SK-N-SH treated with all-trans-retinoic acid at 6 μM for 48 hours (cell line): ENCODE measurements at places on chromosomes 3 and 15.

DNA sequence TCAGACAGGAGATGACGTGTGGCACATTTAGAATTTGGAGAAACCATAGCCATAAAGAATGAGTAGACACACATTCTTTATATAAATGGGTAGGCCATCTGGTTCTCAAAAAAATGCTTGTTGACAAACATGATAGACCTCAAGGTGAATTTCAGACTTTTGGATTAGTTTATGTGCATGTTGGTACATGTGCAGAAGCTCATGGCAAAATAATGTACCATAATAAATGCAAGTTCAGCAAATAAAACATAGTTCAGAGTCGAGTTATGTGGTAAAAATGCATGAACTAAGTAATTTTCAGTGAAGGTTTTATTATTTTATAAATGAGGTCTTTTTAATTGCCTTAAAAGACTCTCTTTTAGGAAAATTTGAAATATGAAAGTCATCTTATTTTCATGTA is 24.6 kb downstream of the EEFSEC start:
- no peak for ATAC-seq

DNA sequence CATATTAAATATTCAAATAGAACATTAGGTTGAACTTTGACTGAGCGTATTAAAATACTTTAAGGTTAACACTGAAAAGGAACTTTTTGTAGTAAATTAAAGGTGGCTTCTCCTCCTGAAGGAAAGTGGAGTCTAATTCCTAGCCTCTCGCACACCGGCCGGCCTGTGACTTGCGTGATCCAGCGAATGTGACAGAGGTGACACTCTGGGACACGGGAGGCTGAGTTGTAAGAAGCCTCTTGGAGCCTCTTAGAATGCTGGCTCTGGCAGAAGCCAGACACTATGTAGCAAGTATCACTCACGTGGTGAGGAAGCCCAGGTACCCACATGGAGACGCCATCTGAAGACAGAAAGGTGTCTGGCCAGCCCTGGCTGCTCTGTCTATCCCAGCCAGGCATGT is 64.9 kb upstream of the NSMCE3 start:
- ATAC-seq: no peak

DNA sequence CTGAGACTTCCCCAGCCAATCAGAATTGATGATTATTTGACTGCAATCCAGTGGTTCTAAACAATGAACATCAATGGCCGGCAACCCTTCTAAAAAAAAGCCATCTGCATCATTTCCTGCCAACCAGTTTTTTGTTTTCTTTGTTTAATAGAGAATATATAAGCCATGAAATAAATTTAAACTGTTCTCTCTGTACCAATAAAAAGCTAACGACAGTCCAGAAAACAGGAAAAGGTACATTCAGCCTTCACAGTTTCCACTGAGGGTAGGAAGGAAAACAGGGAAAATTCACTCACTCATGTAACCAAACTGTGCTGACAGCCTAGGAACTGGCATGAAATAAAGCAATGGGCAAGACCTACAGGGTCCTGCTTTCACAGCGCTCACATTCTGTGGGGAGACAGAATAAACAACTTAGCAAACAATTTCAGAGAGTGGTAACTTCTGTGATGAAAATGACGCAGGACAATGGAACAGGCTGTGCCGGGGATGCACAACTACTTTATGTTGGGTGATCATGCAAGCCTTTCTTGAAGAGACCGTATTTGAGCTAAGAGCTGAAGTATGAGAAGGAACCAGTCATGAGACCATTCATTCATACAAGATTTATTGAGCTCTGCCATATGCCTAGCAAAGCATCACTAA is 630.1 kb downstream of the MAGI1 start:
- ATAC-seq: no peak

- no peak for ATAC-seq
Observed at GRCh38 chr3:150697646-150698045, 6.1 kb downstream of the ERICH6 start.

- no peak for ATAC-seq
Observed at GRCh38 chr15:40957581-40958051, 4.3 kb downstream of the CHAC1 start.

GRCh38 chr15:39474657-39475056 is 106.2 kb upstream of the THBS1 start:
- no peak for ATAC-seq

GRCh38 chr3:131962982-131963381 is 71.8 kb downstream of the CPNE4 start:
- ATAC-seq: no peak

- no peak for ATAC-seq
Observed at GRCh38 chr15:36050899-36051298, 504.9 kb upstream of the DPH6 start.

DNA sequence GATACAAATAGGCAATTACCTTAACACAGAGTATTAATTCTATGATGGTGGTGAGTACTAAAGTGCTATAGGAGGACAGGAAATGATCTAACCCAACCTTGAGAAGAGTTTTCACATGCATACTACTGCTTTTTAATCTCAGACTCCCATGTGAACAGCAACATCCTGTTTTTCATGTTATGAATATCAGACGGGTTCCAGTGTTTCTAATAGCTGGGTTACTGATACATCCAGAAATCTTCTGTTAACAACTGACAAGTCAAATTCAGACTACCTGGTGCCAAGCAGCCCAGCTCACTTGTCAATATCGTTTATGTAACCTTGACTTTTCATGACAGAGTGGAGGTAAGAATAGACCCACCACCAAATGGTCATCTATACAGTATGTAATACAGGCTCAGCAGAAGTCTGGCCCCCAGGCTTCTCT is 220.2 kb upstream of the COL8A1 start:
- ATAC-seq: no peak

- no peak for ATAC-seq
Observed at GRCh38 chr3:189513281-189514117, 117.7 kb upstream of the TP63 start.

DNA sequence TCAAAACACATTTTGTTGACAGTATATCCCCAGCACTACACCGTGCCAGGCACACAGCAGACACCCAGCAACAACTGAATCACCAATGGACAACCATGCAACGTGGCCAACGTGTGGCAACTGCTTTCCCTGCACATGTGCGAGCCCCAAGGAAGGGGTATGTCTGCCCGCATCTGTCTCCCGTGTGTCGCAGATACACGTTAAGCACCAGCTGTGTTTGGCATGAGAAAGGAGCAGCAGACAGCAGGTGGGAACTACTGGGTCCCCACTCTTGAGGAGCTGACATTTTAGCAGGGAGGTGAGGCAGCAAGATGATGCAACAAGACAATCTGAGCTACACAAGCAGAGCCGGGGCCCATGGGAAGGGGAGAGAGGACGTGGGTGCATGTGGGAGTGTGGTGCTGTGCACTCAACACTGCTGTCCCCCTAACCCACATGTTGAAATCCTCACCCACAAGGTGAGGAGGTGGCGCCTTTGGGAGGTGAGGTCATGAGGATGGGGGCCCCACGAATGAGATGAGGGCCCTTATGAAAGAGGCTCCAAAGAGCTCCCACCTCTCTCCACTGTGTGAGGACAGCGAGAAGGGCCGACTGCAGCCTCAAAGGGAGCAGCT is 56.2 kb downstream of the ROPN1B start:
- ATAC-seq: no peak
